ENCODE measurements at places on chromosomes 2 and 18.

- DNase-seq: no peak
These were observed 48.2 kb downstream of the SLC66A3 start for GRCh38 chr2:11203480-11203879.

DNA sequence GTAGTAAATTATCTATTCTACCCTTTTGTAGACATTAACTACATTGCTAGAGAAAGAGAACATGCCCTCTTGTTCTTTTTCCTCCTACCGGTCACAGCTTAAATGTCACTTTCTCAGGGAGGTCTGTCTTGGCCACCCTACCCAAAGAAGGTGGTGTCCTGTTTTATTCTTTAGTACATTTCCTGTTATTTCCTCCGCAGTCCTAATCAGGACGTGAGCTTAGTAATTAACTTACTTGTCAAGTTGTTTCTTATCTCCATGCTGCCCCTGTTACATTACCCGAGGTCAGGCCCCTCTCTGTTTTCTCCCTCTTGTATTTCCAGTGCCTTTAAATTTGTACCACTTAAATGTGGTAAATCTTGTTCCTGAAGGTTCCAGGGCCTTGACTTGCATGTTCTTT is 73.7 kb upstream of the RMDN2 start:
- DNase-seq: no peak

DNA sequence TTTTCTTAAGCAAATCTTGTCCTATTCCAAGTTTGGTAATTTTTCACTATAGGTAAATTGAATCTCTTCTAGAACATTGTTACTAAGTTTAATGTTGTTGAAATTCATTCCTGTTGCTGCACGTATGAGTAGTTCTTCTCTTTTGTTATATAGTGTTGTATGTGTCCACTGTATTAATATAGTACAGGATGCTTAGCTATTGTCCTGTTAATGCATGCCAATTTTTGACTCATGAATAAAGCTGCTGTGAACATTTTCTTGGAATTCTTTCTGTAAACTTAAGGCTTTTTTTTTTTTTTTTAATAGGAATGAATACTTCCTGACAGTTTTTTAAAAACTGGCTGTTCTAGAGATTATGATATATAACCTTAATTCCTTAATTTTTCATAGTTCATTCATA is 326.9 kb downstream of the SLC4A3 start:
- no peak for DNase-seq

- DNase-seq: no peak
These were observed 113.2 kb downstream of the B3GNT2 start for GRCh38 chr2:62309081-62309464.

DNA sequence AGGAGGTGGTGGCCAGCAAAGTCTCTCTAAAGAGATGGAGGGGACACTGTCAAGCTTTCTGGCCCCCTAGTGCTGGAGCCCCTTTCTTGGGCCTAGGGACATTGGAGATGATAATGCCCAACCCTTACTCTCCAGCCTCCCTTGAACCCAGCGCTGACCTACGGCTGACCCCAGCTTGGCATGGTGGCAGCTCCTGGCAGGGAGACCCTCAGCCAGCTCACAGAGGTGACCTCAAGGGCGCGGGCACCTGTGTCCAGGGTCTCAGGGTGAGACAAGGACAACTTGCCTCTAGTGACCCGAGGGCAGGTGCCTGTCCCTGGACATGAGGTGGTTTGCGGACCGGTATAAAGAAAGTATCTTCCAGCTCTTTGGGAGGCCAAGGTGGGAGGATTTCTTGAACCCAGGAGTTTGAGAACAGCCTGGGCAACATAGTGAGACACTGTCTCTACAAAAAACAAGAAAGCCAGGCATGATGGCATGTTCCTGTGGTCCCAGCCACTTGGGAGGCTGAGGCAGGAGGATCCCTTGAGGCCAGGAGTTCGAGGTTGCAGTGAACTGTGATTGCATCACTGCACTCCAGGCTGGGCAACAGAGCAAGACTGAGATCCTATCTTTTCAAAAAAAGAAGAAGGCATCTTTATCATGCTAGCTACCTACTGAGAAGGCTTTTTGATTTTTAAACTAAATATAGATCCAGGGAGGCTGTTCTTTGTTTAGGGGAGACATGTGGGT is 3.3 kb upstream of the PER2 start:
- no peak for DNase-seq

DNA sequence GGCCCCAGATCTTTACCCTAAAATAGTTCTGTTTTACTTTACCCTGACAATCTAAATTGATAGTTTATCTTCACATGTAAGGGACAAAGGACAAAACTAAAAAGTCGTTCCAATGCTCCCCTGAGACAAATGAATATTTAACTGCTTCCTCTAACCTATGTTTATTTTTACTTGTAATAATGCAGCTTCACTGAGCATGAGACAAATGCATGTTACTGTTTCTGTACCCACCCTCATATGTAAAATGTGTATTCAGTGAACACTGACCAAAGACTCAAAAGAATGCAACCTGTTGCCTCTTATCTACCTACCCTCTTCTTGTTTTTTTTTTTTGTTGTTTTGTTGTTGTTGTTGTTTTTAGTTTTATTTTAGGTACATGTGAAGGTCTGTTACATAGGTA is 1570.9 kb upstream of the SLC39A10 start:
- no peak for DNase-seq

DNA sequence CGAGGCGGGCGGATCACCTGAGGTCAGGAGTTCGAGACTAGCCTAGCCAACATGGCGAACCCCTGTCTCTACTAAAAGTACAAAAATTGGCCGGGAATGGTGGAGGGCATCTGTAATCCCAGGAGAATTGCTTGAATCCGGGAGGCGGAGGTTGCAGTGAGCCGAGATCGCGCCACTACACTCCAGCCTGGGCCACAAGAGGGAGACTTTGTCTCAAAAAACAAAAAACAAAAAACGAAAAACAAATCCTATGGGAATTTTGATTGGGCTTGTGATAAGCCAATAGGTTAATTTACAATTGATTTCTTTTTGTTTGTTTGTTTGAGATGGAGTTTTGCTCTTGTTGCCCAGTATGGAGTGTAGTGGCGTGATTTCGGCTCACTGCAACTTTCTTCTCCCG is 24.2 kb upstream of the TOGARAM2 start:
- no peak for DNase-seq

DNA sequence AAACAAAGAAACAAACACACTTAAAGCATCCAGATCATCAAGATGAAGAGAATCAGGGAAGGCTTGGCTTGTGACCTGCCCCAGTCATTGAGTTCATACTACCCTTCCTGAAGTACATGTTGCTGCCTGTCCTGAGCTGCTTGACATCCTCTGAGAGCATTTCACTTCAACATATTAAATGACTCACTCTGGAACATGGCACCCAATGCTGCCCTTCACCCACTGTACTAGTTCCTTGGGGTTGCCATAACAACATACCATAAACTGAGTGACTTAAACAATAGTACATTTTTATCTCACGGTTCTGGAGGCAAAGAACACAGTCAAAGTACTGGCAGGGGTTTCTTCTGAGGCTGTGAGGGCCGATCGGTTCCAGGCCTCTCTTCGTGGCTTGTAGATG is 371.3 kb downstream of the RNF144A start:
- DNase-seq: no peak

- no peak for DNase-seq
These were observed 26.5 kb downstream of the AQP12B start for GRCh38 chr2:240655931-240656886.

- no peak for DNase-seq
These were observed 16.7 kb upstream of the LAPTM4A start for GRCh38 chr2:20067992-20068584.

- DNase-seq: no peak
These were observed 100.7 kb upstream of the ZFP36L2 start for GRCh38 chr2:43327119-43327518.

DNA sequence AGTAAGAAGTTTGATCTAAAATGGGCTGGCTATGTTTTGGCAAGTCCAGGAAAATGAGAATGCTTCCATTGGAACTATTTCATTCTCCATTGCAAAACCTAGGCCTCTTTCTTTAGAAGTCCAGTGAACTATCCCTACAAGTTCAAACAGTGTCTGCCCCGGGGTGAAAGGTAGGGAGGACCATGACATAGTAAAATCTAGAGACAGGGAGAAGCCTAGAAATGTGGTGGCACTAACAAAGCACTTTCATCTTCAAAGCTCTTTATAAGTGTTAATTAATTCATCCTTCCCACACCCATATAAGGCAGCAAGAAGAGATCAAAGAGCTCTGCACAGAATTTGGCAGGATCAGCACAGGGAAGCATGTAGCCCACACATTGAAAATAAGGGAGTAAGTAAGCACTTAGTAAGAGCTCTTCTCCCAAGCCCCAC is 214.5 kb downstream of the IRS1 start:
- no peak for DNase-seq

DNA sequence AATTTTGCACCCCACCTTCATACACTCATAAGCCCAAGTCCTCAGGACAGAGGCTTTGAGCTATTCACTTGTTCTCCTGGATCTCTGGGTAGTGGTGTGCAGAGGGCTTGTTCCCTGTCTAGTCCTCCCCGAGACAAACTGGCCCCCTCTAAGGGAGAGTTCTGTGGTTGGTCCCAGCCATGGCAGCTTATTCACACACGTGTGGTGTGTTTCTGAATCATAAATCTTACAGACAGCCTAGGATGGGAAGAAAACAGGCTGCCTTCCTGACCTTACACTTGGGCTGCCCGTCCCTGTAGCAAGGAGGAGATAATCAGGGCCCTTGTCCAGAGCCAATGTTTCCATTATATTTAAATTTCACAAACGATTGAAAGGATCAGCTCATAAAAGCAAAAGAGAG is 255.0 kb downstream of the CLIP4 start:
- no peak for DNase-seq

- DNase-seq: no peak
These were observed 486.3 kb upstream of the FSHR start for GRCh38 chr2:49640630-49641029.

GRCh38 chr18:72601481-72601880 is 57.3 kb upstream of the CBLN2 start:
- no peak for DNase-seq

DNA sequence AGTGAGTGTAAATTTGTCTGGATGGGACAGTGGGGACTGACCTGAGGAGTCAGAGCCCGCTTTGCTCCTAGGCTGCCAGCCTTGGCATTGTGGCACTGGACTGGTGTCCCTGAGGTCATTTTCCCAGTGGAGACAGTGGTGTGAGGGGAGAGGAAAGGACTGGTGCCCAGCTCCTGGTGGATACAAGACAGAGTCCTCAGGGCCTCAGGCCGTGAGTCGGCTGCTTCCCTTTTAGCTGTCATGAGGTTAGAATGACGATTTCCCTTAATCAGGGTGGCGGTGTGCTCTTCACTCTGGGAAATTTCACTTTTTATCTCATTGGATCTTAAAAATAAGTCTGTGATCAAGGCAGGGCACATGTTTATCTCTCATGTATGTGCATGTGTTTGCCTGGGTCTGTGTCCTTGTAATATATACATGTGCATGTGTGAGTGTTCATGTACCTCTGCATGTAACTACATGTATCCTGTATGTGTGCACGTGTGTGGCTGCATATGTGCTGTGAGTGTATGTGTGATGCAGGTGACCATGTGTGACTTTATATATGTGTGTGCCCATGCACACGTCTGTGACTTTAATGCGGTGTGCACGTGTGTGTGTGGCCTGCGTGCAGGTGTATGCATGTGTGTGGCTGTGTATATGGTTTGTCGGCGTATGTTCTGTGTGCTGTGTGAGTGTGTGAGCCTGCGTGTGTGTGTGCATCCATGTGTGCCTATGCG is 55.7 kb downstream of the GLI2 start:
- DNase-seq: no peak

DNA sequence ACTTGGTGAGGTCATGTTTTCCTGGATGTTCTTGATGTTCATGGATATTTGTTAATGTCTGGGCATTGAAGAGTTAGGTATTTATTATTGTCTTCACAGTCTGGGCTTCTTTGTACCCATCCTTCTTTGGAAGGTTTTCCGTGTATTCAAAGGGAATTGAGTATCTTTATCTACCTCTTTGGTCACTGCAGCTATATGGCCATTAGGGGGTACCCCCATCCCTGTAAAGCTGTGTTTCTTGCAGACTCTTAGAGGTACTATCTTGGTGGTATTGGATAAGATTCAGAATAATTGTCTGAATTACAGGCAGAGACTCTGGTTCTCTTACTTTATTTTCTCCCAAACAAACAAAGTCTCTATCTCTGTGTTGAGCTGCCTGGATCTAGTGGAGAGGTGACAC is 401.6 kb upstream of the FSIP2 start:
- no peak for DNase-seq

- no peak for DNase-seq
These were observed 2.9 kb downstream of the C1QL2 start for GRCh38 chr2:119155633-119156032.

- DNase-seq: no peak
These were observed 23.5 kb upstream of the MTERF4 start for GRCh38 chr2:241125626-241126025.

- DNase-seq: no peak
These were observed 88.4 kb downstream of the PMAIP1 start for GRCh38 chr18:59988098-59988706.

DNA sequence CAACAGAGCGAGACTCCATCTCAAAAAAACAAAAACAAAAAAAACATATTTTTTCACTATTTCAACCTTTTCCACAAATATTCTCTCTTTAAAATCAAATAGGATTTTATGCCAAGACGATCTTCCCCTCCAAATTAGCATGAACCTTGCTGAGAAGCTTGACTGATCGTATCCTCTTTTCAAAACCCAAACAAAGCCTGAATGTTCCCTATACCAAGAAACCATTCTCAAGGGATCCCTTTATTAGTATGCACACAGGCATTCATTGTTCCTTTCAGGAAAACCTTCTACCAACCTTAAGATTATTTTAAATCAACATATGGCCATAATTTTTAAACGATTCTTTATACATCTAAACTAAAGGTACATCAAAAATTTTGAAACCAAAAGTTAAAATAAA is 6.3 kb downstream of the SPIRE1 start:
- no peak for DNase-seq

- DNase-seq: no peak
These were observed 29.6 kb upstream of the SLC30A6 start for GRCh38 chr2:32136097-32136496.

- DNase-seq: no peak
These were observed 40.8 kb downstream of the AGPS start for GRCh38 chr2:177433402-177433801.

- no peak for DNase-seq
These were observed 223.9 kb downstream of the MBD5 start for GRCh38 chr2:148244593-148245292.

DNA sequence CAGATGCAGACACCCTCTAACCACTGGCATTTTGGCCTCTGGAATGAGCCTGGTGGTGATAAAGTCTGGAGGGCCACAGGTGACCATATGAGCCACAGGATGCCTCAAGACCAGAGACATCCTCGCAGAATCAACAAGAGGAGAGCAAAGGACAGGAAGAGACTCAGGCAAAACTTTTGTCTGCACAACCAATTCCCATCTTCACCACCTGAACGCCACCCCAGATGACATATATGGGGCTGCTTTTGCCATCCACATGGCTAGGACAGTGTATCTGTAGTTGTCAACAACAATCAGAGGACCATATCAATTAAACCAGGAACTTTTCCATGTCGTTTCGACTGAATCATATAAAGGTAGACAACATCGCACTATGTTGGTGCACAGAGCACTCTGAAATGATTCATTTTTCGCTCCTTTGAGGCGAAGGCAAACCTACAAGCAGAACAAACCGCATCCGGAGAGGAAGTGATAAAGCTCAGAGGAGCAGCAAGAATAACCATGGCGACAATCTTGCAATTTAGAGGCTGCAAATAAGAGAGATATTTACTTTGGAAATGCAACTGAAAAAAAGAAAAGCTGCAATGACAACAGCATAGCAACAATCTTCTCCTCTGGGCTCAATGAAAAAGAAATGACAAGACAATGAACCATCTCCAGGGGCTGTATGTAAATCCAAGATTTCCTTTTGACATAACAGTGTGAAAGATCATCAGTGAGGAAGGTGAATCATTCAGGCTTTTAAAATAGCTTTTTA is 204.5 kb downstream of the ARL4C start:
- no peak for DNase-seq

GRCh38 chr2:240134466-240134865 is 1.6 kb downstream of the COPS9 start:
- DNase-seq: no peak
